ENCODE measurements at places on chromosomes 12 and 14.

GRCh38 chr14:32650030-32650429 lies 288.6 kb upstream of the NPAS3 start:
- no peak for DNase-seq

DNA sequence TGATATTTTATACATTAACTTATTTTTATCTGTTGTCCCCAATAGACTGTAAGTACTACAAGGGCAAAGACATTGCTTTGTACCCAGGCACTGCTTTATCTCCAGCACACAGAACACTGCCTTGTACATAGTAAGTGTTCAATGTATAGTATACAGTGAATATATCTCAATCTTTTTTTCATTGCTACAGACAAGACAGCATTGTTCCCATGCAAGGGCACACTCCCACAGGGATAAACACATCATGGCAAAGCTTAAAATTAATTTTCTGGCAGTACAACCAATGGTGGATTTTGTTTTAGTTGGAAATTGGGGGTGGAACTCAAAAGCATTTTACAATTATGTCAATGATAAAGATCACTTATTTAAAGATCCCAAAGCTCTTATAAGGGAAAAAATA lies 112.3 kb upstream of the EEA1 start:
- no peak for DNase-seq

GRCh38 chr12:41956353-41956752 lies 188.3 kb downstream of the GXYLT1 start:
- DNase-seq: no peak

GRCh38 chr14:70315942-70316341 lies 43.5 kb downstream of the COX16 start:
- no peak for DNase-seq

DNA sequence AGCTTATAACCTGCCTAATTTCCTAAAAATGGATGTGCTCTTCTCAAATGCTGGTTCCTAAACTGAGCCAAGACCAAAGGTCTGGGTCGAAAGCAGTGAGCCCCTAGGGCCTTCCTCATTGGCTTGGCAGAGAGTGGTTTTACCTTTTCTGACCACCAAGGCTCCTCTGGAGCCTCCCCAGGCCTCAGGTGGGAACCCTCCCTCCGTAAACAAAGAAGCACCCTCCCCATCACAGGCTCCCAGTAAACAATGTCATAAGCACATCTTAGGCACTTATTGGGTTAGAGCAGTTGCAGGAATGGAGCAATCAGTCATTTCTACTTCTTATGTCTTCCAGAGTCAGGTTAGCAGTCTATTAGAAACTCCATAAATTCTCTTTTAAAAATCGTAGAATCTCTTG lies 6.0 kb downstream of the CHPT1 start:
- DNase-seq: no peak

GRCh38 chr14:49691031-49691430 lies 1.9 kb upstream of the KLHDC1 start:
- DNase-seq: no peak

DNA sequence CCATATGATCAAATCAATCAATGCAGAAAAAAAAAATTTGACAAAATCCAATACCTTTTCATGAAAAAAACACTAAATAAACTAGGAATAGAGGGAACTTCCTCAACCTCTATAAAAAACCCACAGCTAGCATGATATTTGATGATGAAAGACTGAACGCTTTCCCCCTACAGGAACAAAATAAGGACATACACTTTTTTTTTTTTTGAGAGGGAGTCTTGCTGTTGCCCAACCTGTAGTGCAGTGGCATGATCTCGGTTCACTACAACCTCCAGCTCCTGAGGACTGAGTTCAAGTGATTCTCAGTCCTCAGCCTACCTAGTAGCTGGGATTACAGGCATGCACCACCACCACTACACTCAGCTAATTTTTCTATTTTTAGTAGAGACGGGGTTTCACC lies 17.9 kb upstream of the CAMKK2 start:
- DNase-seq: peak; percentile 67

DNA sequence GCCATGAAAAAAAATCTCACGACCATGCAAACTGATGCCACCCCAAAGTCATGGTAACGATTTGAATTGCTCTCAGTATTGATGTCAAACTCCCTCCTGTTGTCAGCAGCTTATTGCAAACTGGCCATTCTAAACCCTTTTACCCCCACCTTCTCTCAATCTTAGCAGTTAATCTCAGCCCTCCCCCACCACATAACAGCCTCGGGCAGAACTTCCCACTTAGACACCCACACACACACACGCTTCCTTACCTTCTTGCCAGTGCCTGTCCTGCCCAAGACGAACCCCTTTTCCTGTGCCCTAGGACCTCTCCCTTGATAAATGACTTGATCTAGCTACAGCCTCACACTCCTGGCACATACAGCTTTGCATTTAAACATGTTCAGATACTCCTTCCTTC lies 56.6 kb downstream of the GPATCH2L start:
- no peak for DNase-seq

DNA sequence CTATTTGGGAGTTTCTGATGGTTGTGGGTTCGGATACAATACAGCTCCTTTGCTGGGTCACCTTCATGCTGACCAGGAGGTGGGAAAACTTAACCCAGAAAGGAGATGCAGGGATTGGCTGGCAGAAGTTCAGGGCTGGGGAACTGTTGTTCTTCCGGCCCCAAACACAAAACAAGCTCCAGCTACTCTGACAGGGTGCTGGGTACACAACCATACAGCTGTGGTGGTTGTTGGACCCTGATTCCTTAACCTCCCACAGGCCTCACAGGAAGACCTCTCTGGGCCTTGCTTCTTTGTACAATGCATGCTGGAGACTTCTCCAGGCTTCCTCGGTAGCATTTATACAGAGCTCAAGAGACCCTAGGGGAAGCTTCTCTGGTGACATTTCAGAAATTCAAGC lies 47.6 kb downstream of the CPM start:
- DNase-seq: no peak

GRCh38 chr14:28482251-28483040 lies 284.1 kb upstream of the FOXG1 start:
- no peak for DNase-seq

GRCh38 chr12:93520454-93520853 lies 52.0 kb upstream of the SOCS2 start:
- DNase-seq: no peak

DNA sequence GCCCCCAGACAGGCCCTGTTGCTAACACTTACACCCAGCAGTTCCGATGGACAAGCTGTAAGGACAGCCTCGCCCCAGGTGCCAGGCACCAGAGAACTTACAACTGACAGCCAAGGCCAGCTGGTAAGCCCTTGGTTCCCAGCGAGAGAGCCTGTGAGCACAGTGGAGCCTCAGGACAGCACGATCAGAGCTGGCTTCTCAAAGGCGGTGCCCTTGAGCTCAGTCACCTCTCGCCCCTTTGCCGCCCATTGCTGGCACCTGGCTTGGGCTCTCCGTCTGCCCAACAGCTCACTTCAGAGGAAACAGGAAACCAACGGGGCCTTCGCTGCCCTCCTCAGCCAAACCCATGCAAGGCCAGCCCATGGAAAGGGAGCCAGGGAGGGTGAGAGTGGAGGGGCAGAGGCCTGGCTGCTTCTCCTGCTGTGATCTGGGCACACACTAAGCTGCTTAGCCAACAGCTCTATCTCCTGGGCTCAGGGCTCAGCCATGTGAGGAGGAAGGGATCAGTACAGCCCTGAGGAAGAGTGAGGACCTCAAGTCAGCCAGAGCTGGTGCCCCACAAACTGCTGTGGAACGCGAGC lies 98.5 kb downstream of the SINHCAF start:
- no peak for DNase-seq

GRCh38 chr12:49505672-49506071 lies 33.2 kb upstream of the KCNH3 start:
- no peak for DNase-seq

GRCh38 chr12:131764738-131765137 lies 53.8 kb downstream of the SFSWAP start:
- DNase-seq: no peak

GRCh38 chr14:101179691-101180211 lies 276.2 kb upstream of the RTL1 start:
- no peak for DNase-seq

- no peak for DNase-seq
These were observed 4.3 kb downstream of the PAPLN start for GRCh38 chr14:73241481-73242165.

GRCh38 chr12:116436561-116437249 lies 122.5 kb upstream of the MAP1LC3B2 start:
- no peak for DNase-seq

DNA sequence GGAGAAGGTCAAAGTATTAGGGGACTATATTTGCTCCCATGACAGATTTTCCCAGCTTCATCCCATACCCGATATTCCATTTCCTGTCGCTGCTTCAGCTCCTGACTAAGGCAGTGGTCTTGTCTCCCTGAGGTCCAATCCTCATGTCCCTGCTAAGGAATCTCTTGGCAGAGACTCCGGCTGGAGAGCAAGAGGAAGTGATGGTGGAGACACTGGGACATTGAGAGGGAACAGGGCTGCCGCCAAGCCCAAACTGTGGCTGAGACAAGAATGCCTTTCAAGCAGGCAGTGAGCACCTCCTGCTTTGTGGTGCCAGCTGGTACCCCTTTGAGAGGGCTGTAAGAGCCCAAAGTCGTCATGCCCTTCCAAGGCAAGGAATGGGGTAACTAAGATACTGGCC lies 5.5 kb downstream of the SP7 start:
- DNase-seq: no peak

GRCh38 chr14:33280646-33281045 lies 342.0 kb downstream of the NPAS3 start:
- DNase-seq: no peak

DNA sequence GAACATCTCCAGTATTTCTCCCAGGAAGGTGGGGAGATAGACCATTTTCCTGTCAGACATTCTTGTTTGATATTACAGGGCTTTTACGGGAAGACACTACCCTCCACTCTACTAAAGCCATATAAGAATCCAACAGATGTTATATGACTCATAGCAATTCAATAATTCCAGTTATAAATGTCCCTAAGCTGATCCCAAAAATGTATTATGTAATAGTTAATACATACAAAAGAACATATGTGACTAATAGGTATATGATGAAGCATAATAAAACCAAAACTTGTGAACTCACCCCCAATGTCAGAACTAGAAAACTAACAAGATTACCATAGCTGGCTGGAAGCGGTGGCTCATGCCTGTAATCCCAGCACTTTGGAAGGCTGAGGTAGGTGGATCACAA lies 84.2 kb downstream of the EFCAB11 start:
- DNase-seq: no peak
